ENCODE measurements at places on chromosomes 5 and 9.

GRCh38 chr9:115137526-115137925 is 19.6 kb upstream of the TNC start:
- no peak for DNase-seq

DNA sequence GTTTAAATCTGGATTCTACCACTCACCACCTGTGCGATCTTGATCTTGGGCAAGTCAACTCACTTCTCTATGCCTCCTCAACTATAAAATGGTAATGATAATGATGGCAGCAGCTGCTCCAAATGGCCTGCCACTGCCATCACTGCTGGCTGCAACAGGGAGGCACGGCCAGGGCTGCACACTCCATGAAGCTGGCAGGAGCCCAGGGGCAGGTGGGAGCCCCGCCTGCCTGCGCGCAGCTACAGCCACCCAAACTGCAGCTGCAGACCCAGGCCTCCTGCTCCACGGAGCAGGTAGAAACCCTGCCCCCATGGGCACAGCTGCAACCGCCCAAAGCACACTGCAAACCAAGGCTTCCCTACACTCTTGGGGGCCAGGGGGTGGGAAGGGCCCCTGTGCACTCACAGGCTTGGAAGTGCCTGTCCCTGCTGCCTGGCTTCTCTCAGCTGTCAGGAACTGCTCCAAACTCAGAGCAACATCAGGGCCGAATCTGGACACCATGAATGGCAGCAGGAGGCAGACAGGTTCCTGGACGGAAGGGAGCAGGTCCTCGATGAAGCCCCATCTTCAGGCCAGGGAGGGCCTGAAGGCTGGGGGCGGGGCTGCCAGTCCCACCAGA is 57.6 kb downstream of the PRELID2 start:
- no peak for DNase-seq

DNA sequence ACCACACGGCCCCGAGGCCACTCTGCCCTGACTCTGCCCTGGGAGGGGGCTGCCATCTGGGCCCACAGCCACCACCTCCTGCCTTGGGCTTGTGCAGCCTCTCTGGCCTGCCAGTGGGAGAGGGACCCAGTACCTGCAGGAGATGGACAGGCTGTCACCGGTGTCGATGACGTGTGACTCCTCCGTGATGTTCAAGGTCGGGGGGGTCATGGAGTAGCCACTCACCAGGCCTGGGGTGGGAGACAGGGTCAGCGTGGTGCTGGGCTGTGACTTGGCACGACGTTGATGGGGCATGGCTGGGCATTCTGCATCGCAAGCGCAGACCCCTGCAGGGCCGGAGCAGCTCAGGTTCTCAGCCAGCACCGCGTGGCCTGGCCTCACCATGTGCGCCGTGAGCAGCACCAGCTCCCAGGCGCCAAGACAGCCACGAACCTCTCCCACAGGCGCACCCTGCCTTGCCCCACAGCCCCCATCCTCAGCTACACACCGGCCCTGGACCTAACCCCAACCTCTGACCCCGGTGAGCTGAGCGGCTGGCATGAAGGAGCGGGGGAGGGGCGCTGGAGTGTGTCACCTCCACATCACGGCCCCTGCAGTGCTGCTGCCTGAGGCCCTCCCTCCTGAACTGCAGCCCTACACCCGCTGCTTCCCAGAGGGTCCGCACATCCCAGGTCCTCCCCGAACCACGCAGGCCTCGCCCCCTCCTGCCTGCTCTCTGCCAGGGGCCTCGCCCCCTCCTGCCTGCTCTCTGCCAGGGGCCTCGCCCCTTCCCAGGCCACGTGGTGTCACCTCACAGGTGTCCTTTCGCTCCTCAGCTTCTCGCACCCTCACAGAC is 17.6 kb downstream of the FLT4 start:
- no peak for DNase-seq

GRCh38 chr5:80341016-80341775 is 21.4 kb downstream of the SPZ1 start:
- DNase-seq: no peak

- DNase-seq: no peak
These were observed 245.1 kb upstream of the ELAVL2 start for GRCh38 chr9:24071091-24071490.

Data from NAMALWA (cell line).